Activated T-helper 9 cell treated with anti-CD3 and anti-CD28 coated beads, Interleukin-2, amount 50 U/mL, for 16 hours (primary cell): ENCODE measurements at places on chromosomes 12 and 14.

DNA sequence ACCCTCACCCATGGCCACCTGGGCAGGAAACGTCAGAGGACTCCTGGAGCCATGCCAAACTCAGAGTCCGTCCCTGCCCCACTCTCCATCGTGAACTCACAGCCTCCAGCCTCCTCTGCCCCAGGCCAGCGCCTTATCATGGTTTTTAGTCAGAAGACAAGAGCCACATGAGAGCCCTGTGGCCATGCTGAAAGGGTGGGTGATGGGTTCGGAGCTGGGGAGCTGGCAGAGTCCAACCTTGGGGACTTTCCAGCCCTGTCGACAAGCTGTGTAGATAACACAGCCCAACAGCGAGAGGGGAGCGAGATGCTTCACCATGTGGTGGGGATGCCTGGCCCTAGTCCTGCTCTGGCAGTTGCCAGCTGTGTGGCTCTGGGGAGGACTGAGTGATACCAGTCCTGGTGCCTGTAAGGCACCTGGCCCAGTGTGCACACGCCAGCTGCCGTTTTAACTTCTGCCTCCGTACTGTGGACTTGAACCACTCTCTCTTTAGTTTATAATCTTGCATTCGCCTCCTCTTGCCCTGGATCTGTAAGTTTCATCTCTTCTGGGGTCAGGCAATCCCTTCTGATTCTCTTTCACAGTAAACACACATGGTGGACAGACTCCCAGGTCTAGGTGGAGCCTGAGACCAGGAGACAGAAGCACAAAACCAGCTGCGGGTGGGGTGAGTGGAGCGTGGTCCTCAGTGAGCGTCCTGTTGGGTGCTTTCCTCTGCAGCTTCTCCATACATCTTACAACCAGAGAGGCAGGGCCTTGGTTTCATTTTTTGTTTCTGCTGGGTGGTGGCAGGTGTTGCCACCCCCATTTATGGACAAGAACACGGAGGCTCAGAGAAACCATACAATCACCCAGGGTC lies 55.3 kb downstream of the RIN3 start:
- no peak for DNase-seq

DNA sequence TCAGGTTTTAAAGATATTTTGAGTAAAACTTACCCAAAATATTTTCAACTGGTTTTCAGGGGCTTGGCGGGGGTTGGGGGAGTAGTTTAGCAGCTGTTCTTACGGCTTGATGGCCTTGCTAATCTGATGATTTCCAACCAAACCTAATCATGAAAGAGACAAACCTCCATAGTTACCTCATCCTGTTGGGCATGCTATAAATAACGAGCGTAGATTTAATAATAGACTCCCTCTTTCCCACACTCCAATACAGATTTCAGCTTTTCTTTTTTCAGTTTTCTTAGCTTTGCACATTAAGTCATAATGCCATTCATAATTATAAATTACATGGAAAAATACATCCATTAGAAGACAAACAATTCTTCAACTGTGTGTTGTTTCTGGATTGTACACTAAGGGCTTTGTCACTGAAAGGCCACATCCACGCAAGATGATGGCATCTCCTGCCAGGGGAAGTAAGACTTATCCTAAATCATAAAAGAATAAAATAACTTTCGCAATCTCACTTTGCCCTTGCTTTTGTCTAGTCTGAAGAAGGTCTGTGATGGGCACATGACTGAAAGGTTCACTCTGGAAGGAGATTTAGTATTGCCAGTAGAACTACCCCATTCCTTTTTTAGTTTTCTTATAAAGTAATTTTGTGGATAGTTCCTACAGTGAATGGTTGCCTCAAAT lies 23.2 kb downstream of the ITPR2 start:
- DNase-seq: no peak

DNA sequence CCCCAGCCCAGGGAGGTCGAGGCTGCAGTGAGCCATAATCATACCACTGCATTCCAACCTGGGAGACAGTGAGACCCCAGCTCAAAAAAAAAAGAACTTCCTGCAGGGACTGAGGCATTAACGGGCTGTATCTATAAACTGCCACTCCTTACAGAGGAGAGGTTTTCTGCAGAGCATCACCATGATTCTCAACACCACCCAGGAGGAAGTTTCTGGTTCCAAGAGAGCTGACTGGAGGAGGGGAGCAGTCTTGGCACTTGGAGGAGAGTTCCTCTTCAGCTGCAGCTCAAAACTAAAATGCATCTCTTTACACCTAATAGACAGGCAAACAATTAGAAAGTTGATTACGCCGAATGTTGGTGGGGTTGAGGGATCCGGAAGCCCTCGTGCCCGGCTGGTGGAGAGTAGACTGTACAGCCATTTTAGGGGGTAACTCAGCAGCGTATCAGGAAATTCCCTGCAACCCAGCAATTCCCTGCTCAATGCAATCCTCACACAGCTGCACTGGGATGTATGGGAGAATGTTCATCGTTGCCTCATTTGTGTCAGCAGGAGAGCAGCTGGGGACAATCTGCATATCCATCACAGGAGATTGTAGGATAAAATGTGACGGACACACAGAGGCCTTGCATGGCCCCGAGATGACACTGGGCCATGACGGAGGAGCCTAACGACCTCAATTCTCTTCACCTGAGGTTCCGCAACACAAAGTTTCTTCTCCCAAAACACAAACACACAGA lies 36.6 kb downstream of the ACTN1 start:
- no peak for DNase-seq

- no peak for DNase-seq
Measured at GRCh38 chr12:68630598-68630997, 19.9 kb downstream of the RAP1B start.

DNA sequence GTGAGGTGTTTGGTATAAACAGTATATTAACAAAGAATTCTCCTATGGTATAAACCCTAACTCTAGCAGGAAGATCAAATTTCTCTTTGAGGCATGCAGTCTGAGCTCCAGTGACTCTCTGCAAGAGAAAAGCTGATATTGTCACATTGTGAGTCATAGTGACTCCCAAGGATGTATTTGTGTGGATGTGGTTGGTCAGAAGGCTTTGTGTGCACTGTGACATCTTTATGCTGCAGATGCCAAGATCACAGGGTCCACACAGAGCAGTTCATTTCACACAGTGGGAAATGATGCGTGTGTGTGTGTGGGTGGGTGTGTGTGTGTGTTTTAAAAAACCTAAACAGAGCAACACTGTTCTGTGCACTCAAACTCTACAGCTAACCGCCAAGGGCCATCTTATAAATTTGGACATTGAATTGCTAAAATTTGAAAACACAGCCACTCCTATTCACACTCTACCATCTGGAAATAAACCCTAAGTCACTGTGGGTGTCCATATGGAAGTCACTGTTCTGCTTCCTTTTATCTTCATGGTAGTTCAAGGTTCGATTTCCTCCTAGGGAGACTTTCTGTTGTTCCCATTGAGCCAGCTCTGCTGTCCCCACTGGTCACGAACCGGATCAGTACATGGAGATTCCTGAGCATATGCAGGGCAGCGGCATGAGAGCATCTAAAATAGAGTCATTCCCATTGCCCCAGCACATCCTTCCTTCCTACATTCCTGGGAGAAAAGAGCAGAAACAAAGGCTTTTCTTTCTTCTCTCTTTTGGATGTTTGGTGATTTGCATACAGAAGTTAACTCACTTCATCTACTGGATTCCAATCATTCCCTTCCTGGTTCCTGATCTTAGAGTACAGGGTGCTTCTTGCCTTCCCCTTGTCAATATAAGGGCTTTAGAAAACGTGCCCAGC lies 727.6 kb downstream of the DIO2 start:
- no peak for DNase-seq

GRCh38 chr12:50271724-50272247 lies 11.5 kb downstream of the LIMA1 start:
- DNase-seq: no peak

- DNase-seq: no peak
Measured at GRCh38 chr14:81427348-81428058, 27.4 kb upstream of the STON2 start.

- no peak for DNase-seq
Measured at GRCh38 chr12:97299847-97300246, 162.8 kb upstream of the RMST start.
